ENCODE measurements at places on chromosomes 11 and 22.

DNA sequence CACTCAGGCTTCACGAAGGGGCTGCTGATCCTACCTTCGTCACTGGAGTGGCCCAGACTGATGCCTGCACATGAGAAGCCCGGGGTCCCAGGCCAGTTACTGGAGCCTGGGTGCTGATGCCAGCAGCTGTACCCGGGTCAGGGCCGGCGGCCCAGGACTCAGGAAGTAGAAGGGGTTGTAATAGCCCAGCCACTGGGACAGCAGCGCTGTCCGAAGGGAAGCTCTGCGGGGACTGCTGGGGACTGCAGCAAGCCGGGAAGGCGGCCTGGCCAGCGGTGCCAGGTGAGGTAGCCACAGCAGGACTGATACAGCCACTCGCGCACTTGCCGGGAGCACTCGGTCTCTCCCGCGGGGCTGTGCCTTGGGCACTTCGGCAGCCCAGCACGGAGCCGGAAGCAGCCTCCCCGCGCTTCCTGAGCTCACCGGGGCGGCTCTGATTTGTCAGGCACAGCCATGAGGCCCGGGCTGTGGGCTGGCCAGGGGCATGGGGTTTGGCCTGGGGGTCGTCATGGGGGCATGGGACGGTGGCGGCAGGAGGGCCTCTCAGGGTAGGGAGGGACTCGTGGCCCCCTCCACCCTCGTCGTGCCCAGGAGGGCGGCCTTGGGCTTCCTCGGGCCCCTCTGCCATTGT is 13.9 kb upstream of the OR8K1 start:
- DNase-seq: no peak

DNA sequence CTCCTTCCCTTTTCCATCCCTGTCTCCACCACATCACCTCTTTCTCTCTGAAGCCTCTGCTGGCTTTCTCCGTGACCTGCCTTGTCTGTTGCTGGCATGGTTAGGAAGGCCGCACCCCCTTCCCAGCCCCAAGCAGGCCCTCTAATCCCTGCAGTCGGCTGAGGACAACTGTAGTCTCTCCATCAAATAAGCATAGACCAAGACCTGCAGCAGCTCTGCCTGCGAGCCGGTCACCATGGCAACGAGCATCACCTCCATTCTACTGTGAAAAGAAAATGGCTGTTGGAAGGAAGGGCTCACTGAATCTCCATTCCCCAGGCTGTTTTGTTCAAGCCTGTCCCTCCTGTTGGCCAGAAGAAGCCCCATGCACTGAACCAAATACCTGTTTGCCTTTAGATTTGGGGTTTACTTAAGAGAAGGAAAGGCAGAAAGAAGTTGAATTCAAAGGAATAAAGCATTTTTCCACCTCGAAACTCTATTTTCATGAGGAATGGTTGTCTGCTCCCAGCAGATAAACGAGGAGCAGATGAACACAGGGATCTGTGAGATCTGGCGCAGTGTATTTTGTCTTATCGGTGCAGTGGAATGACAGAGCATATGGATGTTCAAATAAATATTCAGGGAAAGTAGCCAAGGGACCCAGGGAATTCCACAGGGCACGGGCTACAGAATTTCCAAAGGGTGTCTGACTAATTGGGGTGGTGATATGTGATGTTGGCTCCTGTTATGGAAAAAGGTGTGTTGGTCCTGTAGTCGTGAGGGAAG is 113.1 kb upstream of the TTC12 start:
- DNase-seq: peak; percentile 25

GRCh38 chr11:124225471-124225870 is 15.4 kb upstream of the OR8G1 start:
- no peak for DNase-seq

GRCh38 chr11:44694443-44694842 is 32.3 kb upstream of the TSPAN18 start:
- no peak for DNase-seq

DNA sequence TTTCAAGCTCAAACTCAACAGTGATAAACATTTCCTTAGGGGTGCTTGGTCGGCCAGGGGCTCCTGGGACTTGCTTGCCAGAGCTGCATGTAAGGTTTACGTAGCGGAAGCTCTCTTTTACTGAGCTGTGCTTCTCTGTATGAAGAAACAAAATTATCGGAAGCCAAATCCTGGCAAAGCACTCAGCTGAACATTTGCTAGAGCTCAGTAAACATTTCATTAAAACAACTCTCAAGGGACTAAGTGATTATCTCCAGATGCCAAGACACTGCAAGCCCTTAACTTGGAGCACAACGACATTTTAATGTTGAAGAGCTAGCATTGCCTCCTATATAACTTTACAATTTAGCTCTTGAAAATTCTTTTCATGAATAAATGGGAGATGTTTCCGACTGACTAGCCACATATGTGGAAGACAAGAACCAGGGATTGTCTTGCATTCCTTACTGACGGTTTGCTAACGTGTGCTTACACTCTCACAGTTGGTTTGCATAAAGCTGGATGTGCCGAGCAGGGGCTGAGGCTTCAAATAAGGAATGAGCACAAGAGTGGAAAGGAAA is 43.4 kb downstream of the SCUBE2 start:
- DNase-seq: no peak

DNA sequence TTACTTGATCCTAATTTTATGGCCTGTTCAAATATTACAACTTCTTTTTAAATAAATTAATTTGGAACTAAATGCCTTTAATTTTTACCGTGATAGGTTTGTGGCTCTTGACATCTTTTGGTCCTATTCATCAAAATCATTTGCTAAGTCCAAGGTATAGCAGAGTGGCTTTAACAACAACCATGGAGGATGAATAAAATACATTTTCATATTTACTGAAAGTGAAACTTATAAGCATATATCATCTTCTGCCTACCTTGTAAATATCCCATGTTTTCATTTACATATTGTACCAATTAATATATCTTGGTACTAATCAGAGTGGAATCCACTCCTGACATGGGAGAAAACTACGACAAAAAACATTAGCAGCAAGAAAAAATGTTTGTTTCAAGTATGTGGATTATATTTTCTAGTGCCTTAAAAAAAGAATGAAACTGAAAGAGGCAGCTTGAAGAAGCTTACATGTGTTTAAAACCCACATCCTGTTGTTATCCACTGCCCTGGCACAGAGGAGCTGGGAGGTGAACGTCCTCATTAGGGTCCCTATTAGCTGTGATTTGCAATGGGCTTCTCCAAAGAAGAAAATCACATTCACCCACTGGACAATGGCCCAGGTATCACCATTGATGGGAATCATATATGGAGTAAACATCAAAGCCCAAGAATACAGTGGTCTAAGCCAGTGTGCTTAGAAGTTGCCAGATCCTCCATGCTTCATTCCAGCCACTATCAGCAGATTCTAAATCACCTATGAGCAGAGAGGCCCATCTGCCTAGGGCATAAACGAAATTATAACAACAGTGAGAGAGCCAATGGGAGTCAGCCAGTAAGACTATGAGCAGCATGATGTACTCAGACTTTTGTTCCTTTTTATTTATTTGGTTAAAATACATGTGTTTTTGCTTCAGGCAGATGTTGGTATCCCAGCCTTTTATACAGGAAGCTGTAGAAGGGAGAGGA is 84.7 kb downstream of the MAML2 start:
- DNase-seq: no peak

DNA sequence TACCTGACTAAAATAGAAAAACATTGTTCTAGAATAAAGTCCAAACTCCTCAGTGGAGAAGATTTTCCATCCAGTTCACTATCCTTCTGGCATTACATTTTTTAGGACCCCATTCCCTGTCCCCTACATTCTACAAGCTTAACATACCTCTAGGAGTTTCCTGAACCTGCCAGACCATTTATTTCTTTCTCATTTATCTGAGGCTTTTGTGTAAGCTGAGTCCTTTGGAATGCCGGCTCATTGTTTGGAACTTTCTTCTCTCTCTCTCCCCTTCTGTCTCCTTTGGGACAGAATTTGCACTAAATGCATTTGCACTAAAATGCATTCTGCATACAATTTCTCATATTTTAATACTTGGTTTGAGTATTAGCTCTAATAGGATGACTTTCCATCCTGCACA is 393.0 kb upstream of the ANO3 start:
- DNase-seq: no peak

DNA sequence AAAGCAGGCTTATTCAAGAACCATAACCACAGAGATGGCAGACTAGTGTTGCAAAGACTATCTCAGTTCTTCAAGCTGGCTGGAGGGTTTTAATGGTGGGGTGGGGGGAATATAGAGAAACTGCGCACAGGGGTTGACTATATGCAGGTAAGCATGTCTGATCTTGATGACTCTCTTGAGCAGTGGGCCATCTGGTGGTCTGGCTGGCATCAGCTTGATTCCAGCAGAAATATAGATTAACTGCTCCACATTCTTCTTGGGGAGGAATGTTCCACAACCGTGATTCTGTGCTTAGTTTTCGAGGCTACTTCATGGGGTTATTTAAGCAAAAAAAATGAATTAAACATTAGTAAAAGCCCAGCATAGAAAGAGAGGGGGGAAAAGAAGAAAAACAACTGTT is 158.8 kb upstream of the PGR start:
- DNase-seq: no peak

- no peak for DNase-seq
These were observed 48.8 kb downstream of the PIWIL3 start for GRCh38 chr22:24725736-24726135.

DNA sequence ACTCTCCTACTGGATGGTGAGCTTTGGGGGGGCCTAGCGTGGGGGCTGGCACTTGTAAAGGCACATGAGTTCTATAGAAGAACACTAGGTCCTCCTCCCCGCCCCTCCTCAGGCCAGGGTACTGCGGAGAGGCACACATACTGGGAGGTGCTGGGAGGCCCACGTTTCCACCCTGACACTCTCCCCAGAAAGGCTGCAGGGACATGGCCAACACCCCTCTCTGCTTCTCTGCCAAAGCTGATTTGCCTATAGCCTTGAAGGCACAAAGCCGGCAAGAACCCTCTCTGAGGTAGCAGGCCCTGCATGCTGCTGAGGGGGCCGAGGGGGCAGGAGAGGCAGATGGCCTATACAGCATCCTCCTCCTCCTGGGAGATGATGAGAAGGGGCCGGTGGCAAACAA is 112.8 kb downstream of the BUD13 start:
- no peak for DNase-seq

GRCh38 chr11:70680781-70681281 is 282.5 kb downstream of the CTTN start:
- DNase-seq: no peak

- DNase-seq: no peak
These were observed 85.8 kb downstream of the EFCAB6 start for GRCh38 chr22:43726322-43726721.

- DNase-seq: peak; percentile 47
These were observed 318.5 kb downstream of the JRKL start for GRCh38 chr11:96708219-96708878.

- no peak for DNase-seq
These were observed 25.7 kb upstream of the OAF start for GRCh38 chr11:120184946-120185705.

DNA sequence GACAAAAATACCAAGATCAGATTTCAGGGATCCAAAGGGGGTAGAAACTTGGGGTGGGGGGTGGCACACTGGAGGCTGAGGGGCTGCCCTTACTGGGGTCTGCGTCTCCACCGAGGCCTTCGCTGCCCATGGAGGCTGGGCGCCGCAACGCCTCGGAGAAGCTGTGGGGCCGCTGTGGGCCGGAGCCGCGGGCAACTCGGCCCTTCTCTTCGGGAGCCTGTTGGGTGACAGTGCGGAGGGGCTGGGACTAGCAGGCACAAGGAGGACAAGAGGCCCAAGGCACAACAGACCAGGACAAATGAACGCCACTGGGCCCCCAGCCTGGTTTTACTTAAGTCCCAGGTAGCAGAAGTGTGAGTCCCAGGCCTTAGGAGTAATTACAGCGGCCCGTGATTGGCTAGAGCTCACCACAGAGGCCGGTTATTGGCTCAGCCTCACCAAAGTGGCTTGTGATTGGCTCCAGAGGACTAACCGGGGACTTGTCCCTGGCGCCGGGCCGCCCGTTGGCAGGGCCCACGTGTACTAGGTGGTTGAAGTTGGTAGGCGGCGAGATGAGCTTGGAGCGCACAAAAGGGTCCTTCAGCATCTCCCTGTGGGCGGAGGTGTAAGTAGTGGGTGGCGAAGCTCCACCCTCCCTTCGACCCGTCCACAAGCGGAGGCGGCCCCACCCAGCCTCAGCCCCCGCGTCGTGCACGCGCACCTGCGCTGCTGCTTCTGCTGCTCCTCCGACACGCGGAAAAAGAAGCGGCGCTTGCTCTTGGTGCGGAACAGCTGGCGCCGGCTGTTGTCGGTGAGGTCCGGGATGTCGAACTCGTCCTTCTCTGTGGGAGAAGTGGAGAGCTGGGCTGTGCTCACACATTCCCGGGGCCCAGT is 16.5 kb upstream of the MEN1 start:
- no peak for DNase-seq

DNA sequence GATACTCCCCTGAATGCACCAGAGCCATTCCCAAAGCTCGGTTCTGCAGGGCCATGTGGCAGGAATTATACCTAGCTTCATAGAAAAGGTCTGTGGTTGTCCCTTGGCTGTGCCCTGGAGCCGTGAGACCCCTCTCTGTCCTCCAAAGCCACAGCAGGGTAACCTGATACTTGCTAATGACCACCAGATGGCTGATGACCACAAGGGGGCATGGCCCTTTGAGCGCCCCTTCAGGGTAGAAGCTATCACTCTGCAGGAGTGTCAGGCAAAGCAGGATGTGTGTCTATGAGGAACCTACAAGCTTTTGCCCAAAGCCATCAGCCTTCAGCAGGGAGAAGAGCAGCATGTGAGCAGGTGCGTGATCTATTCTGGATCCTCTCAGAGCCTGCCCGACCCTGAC is 95.3 kb downstream of the NTM start:
- DNase-seq: no peak

DNA sequence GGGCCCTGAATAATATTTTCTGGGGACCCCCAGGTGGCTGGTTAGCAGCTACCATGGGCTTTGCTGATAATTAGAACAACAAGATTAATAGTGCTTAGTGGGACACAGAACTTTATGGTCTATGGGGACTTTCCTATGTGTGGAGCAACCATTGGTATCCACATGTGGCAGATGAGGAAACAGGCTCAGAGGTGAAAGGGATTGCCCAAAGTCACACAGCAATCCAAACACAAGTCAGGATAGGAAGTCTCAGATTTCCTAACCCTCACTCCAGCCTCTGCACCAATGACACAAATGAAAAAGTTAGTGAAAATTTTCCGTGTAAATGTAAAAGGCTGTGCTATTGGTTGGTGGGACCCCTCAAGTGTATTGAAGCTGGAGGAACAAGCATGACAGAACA is 15.3 kb upstream of the SLCO2B1 start:
- no peak for DNase-seq

- DNase-seq: no peak
These were observed 15.7 kb downstream of the P2RX3 start for GRCh38 chr11:57353852-57354251.

DNA sequence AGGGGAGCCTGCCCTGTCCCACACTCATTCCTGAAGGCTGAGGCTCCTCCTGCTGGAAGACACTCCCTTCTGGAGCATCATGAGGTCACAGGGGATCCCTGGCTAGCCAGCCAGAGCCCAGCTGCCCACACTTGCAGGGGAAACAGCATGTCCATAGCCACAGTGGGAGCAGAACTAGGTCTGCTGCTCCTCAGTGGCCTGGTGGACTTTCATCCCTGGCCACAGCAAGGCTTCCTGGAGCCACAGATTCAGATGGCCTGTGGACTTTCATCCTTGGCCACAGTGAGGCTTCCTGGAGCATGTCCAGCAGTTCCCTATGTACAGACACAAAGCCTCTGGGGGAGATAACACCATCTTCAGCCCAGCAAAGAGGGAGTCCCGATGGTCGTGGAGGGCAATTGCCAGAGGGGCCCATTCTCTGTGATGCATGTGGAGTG is 5.9 kb upstream of the APOL6 start:
- DNase-seq: no peak

- no peak for DNase-seq
These were observed 64.7 kb downstream of the DGCR2 start for GRCh38 chr22:19057539-19057938.

Measured in NCI-H1417 treated with DMSO at 0.1 percent for 48 hours (cell line).